ENCODE measurements at places on chromosomes 7 and 10.

GRCh38 chr7:136911344-136911743, 42.9 kb downstream of the CHRM2 start:
- no peak for DNase-seq

GRCh38 chr10:113283189-113283588, 269.7 kb upstream of the HABP2 start:
- DNase-seq, result no peak

DNA sequence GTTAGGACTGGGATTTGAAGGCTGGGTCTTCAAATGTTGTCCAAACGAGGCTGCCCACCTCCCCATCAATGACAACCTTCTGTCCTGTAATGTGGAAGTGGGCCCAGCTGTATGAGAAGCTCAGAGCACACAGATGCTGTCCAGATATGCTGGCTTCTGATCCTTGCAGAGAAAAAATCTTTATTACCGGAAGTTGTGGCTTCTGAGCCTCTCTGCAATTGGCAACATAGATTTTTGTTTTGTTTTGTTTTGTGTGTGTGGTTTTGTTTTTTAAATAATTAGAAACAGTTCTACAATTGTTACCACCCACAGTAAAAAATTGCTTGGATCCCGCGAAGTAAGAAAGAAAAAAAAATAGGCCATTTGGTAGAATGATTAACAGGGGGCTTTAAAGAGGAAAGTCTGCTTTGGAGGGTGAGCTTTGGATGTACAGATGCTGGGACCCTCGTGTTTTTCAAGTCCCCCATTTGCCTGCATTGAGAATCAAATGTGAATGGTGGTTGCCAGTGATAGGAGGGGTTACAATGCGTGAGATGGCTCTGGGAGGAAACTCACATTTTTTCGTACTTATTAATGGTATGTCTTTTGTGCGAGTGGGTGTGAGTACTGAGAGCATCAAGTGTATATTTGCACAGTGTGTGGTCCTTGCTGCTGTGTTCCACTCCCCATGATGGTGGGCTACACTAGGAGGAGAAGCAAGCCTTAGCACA, 153.2 kb downstream of the TCF7L2 start:
- no peak for DNase-seq

GRCh38 chr10:109851616-109852474, 71.5 kb downstream of the XPNPEP1 start:
- DNase-seq, result no peak

- DNase-seq, result no peak
These were observed 1.4 kb downstream of the OR6B1 start for GRCh38 chr7:144001543-144001942.

- no peak for DNase-seq
These were observed 13.1 kb upstream of the SERPINE1 start for GRCh38 chr7:101113836-101114235.

DNA sequence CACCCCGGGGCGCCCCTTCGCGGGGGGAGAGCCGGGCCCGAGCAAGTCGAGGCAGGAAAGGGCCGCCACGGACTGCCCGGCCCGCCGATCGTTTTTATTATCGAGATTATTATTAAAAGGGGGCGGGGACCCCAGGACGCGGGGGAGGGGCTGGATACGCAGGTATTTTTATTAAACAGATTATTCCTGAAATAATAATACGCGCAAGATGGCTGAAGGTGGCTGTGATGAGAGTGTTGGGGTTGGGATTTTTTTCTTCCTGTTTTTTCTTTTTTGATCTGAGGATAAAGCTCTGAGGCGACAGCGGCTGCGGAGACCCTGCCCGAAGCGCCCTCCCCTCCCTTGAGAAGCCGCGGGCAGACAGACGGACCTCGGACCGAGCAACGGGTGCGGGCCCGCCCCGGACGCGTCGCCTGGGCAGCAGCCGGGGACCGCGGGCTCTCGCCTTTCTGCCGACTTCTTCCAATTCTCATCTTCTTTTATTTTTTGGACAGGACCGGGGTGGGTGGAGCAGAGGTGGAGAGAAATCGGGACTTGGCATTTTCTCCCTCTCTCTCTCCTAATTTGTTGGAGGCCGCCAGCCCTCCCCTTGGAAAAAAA, 1.4 kb upstream of the TRIM8 start:
- no peak for DNase-seq

DNA sequence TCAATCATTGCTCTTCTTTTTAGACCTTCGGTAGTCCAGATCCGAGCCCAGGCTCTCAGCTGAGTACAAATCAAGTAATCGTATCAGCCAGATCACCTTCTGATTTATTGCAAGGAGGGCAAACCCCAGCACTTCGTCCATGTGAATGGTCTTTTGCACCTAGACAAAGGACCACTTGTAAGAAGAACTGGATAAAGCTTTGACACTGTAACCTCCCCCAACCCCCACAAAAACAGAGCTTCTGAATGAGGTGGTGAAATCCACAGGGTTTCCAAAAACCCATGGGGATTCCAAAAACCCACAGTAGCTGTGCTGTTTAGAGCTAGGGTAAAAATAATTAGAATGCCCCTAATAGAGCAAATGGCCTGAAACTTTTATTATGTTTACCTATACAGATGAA, 148.8 kb upstream of the ODAD2 start:
- DNase-seq, result no peak

GRCh38 chr7:142231716-142232115, 26.1 kb downstream of the PRSS58 start:
- DNase-seq, result no peak

DNA sequence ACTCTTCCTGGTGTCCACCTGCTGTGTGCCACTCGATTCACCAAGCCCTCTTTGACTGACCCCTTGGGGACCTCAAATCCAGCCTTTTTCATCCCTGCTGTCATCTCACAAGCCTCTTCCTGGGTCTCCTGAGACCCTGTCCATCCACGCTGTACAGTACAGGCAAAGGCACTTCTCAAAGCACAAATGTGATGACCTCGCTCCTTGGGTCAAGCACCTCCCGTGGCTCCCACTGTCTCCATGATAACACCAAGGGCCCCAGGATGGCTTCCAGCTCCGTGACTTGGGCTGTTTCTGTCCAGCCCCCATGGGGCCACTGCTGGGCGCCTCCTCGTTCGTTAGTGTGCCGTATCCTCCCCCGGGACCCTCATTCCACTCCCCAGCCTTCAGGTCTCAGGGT, 28.7 kb downstream of the PVRIG start:
- no peak for DNase-seq

GRCh38 chr10:111093741-111094380, 17.0 kb downstream of the ADRA2A start:
- no peak for DNase-seq

GRCh38 chr10:24235471-24235870, 26.5 kb downstream of the KIAA1217 start:
- no peak for DNase-seq

- no peak for DNase-seq
These were observed 114.0 kb downstream of the PRKCQ start for GRCh38 chr10:6465854-6466601.
